Osteocyte (in vitro differentiated cells): ENCODE measurements at places on chromosomes 4 and X. TPM values are rescaled to one million over a fixed set of nuclear protein-coding genes. Genes with fewer than 3 reads are reported as not detected.

The BMP3 gene
- total RNA-seq, result not detected in 2 replicates

The OTC gene
- total RNA-seq, result not detected in 2 replicates

The UGT2B7 gene
- total RNA-seq, result 0.91 and 0.97 TPM in 2 replicates

The ENAM gene
- not detected in 2 replicates for total RNA-seq

The DSPP gene
- not detected in 2 replicates for total RNA-seq

The SORBS2 gene
- total RNA-seq, result 33.2 and 33.6 TPM in 2 replicates

The LUZP4 gene
- total RNA-seq, result not detected in 2 replicates

The SPANXN3 gene
- total RNA-seq, result not detected in 2 replicates

The GPR34 gene
- total RNA-seq, result not detected in 2 replicates

The CLIC2 gene
- 0.44 and 0.99 TPM in 2 replicates for total RNA-seq

The SMS gene
- total RNA-seq, result 91.4 and 94.5 TPM in 2 replicates

The CHM gene
- total RNA-seq, result 62.1 and 62.2 TPM in 2 replicates

The MAGEA9B gene
- not detected in 2 replicates for total RNA-seq

The PRSS12 gene
- 15.3 and 19.2 TPM in 2 replicates for total RNA-seq

The DUSP21 gene
- not detected in 2 replicates for total RNA-seq
